T1000 (cell line): ENCODE measurements at places on chromosomes 1 and 21.

DNA sequence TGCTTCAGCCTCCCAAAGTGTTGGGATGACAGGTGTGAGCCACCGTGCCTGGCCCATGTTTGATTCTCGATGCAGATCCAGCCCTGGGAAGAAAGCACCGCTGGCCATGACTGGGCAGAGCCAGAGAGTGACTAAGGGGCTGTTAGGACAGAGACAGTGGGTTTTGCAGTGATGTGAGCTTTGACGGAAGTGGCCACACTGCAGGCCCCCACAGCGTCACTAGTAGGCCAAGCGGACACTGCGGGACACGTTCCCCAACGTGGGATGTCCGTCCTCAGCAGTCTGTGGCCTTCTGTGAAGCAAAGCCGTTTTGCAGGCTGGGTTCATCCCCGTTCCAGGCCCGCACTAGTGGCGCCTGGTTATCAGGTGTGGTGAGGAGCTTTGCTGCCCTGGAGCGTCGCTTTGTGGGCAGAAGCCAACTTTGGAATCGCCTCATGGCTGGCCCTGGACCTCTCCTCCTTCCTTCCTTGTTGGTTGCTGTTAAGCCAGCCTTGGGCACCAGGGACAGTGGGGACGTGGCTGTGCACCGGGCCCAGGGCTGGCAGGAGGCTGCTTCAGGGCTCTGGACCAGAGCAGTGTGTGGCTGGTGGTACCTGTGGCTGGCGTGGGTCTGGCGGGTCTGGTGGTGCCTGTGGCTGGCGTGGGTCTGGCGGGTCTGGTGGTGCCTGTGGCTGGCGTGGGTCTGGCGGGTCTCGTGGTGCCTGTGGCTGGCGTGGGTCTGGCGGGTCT, 41.2 kb downstream of the SKI start:
- DNase-seq: no peak

DNA sequence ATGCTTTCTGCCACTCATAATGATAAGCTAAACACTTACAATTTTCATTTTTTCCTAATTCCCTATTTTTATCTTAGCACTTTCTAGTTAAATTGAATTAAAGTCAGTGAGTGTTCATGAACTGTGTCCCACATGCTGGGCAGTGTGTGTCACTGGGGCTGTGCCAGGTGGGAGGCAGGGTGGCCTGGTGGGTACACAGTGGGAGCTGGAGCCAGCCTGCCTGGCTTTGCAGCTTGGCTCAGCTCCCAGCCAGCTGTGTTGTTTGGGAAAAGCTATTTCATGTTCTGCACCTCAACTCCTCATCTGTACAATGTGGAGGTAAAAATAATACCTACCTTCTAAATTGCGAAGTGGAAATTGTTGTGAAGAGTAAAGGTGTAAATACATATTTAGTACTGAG, 238.4 kb downstream of the PLA2G4A start:
- DNase-seq: no peak

DNA sequence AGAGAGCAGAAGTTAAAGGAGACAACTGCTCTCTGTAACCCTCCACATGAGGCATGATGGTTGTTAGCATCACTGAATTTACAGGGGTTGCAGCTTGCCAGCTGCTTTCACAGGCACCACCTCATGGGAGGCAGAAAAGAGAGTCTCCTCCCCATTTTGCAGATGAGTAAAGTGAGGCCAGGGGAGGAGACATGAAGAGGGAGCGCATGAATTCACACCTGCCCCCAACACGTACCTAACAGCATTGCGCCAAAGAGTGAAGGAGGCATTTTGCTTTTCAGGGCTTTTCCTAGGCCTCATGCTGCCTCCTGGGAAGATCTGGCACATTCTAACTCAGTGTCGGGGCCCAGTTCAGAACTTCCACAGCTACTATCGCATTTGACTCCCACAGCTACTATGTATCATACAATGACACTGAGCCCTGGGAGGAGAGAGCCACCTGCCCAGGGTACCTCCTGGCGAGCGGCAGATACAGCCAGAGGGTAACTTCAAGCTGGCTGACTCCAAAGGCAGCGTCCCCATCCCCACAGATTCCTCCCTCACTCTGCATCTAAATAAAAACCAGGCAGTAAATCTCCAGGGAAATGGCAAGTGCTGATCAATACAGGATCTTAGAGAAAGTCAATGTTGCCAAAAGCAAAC, 34.0 kb downstream of the GLIS1 start:
- DNase-seq: no peak

- DNase-seq: no peak
Observed at GRCh38 chr1:173168941-173169340, 38.2 kb downstream of the TNFSF4 start.

GRCh38 chr1:228031276-228031995, 24.6 kb downstream of the WNT3A start:
- no peak for DNase-seq

DNA sequence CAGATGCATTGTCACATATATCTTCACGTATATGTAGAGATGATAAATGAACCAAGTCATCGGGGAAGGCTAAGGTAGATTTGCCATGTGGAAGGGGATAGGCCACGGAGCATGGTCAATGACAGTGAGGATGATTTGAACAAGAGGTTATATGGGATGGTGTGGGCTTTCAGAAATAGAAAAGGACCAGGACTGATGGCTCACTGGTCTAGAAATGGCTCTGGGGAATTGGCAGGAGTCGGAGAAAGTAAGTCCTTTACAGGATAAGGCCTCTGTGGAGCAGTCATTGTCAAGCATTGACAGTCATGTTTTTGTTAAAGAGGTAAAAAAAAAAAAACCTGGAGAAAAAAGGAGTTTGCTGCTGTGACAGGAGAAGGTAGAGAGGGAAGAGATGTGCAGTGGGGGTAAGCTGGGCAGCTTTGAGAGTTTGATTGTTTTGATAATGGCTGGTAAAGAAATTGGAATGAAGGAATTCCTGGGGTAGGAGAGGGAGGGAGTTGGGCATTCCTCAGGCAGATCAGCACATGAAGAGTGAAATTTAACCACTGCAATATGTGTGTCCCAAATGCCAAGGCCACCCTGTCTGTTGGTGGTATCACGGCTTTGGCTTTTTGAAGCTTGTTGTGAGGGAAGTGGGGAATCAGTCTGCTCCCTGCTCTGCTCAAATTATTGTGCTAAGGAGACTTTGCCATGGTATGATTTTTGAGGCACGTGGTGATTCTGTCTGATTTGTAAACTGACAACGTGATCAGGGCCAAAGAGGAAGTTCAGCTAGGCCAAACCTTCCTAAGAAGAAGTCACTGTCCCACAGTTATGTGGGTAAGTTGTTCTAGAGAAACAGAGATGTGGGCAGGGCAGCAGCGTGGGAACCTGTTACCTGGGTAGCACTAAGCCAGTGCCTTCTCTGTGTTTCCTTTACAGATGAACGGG, 26.0 kb downstream of the MACF1 start:
- no peak for DNase-seq

DNA sequence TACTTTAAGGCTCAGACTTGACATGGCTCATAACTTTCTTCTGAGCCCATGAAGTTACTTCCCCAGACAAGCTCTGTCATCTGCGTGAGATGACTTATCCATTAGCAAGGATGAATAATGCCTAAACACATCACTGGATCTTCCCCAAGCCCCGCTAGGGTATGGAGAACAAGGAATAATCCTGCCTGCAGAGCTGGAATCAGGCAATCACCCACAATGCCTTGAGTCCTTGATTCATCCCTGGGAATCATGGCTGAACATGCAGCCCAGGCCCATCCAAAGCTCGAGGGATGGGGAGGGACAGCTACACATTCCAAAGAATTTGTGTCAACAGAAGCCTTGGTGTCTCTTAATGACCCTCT, 131.7 kb downstream of the PSMG1 start:
- peak; percentile 44 for DNase-seq

DNA sequence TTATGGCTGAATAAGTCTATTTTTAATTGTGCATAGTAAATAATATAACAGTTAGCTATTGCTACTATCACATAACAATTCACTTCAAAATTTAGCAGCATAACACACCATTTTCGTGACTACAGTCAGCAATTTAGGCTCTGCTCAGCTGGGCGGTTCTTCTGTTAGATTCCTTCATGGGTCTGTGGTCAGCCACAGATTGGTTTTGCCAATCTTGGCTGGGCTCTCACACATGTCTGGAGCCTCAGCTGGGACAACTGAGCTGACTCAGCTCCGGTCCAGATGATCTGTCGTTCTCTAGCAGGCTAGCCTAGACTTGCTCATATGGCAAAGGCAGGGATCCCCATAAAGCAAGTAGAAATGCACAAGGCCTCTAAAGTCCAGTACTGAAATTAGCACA, 15.1 kb upstream of the CDC42BPA start:
- no peak for DNase-seq

DNA sequence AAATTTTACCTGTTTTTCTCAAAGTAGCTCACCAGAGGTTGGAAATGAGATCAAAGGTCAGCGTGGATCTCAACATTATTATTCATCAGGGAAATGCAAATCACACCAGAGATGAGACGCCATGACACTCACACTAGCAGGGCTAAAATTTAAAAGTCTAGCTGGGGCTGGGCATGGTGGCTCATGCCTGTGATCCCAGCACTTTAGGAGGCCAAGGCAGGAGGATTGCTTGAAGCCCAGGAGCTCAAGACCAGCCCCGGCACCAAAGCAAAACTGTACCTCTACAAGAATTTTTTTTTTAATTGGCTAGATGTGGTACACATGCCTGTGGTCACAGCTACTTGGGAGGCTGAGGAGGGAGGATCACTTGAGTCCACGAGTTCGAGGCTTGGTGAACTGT, 41.4 kb upstream of the PCBP3 start:
- no peak for DNase-seq

- DNase-seq: no peak
Observed at GRCh38 chr1:14321422-14321821, 277.1 kb upstream of the KAZN start.

DNA sequence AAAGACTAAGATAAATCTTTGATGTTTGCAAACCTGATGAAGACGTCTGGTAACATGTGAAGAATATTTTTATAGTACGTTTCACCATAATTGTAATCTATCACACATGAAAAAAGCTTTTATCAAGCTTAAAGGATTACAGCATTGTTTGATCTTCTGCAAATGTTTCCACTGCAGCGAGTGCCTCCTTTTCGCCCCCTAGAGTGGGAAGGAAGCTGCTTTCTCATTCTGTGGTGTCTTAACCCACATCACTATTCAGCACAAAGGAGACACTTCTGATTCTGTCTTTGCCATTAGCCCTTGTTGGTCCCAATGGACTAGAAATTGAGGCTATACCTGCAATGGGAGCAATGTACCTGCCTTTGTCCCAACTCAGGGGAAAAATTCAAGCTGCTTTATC, 46.0 kb upstream of the IL12RB2 start:
- no peak for DNase-seq

DNA sequence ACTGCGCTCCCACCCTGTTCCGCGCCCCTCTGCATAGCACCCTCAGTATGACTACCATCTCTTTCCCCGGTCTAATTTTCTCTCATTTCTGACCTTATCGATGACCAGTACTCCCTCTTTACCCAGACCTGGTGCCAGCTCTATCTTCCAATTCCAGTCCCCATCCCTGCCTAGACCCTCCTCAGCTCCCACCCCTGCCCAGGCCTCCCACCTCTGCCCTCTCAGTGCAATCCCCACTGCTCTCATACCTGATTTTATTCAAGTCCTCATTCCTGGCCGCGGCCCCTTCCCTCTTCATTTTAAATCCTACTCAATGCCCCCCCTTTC, 1.3 kb downstream of the USP24 start:
- no peak for DNase-seq

- DNase-seq: no peak
Observed at GRCh38 chr1:162197615-162198421, 128.3 kb downstream of the NOS1AP start.

- DNase-seq: no peak
Observed at GRCh38 chr21:18603980-18604379, 200.4 kb upstream of the TMPRSS15 start.
